ENCODE measurements at places on chromosomes 5 and 9. TPM values are rescaled to one million over a fixed set of nuclear protein-coding genes. Genes with fewer than 3 reads are reported as not detected.

Gene FCN1
- total RNA-seq: 31.5 TPM

Gene QRFP
- total RNA-seq: not detected

Gene CENPK
- total RNA-seq: 17.1 TPM

Gene KIF27
- 8.8 TPM for total RNA-seq

GRCh38 chr9:136577941-136578625 is 32.2 kb upstream of the NOTCH1 start:
- no peak for DNase-seq
- no peak overlapping the region for H3K27ac ChIP-seq
- no peaks in the 10 kb centered on the region for H3K36me3 ChIP-seq
- H3K4me1 ChIP-seq: peaks cover 9% of the 10 kb centered on the region

DNA sequence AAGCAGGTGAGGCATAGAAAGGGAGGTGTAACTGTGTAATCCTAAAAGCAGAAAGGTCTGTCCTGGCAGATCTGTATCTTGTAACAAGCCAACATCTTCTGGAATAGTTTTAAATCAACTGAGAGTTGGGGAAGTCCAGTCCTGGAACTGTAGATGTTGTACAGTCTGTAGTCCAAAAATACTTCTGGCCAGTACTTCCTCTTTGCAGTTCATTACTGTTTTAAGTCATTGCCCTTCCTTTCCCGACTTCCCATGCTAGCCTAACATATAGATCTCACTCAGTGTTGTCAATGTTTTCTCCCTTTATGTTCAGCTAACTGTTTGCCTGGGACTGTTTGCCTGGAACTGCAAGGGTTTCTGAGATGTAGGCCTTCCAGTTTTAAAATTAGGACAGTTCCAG is 168.5 kb upstream of the ISL1 start:
- DNase-seq: no peak
- no peaks in the 10 kb centered on the region for H3K4me1 ChIP-seq
- no peaks in the 10 kb centered on the region for H3K27me3 ChIP-seq
- no peak overlapping the region for H3K4me3 ChIP-seq

GRCh38 chr9:95771556-95772246 is 103.8 kb upstream of the ERCC6L2 start:
- H3K4me1 ChIP-seq: no peaks in the 10 kb centered on the region
- no peaks in the 10 kb centered on the region for H3K36me3 ChIP-seq
- H3K27ac ChIP-seq: peak overlapping the region; percentile 80
- no peaks in the 10 kb centered on the region for H3K27me3 ChIP-seq

GRCh38 chr9:100473276-100474081 is 530 bp downstream of the TMEFF1 start:
- H3K27ac ChIP-seq: no peak overlapping the region
- no peaks in the 10 kb centered on the region for H3K27me3 ChIP-seq
- no peaks in the 10 kb centered on the region for H3K36me3 ChIP-seq
- peaks cover 15% of the 10 kb centered on the region for H3K4me1 ChIP-seq
- peak overlapping the region; percentile 59 for H3K4me3 ChIP-seq
- DNase-seq: peak; percentile 48

GRCh38 chr9:78121488-78121887 is 89.9 kb upstream of the GNAQ start:
- H3K27me3 ChIP-seq: no peaks in the 10 kb centered on the region
- no peak overlapping the region for H3K27ac ChIP-seq
- peak; percentile 71 for DNase-seq
- H3K36me3 ChIP-seq: no peaks in the 10 kb centered on the region
- no peaks in the 10 kb centered on the region for H3K4me1 ChIP-seq

DNA sequence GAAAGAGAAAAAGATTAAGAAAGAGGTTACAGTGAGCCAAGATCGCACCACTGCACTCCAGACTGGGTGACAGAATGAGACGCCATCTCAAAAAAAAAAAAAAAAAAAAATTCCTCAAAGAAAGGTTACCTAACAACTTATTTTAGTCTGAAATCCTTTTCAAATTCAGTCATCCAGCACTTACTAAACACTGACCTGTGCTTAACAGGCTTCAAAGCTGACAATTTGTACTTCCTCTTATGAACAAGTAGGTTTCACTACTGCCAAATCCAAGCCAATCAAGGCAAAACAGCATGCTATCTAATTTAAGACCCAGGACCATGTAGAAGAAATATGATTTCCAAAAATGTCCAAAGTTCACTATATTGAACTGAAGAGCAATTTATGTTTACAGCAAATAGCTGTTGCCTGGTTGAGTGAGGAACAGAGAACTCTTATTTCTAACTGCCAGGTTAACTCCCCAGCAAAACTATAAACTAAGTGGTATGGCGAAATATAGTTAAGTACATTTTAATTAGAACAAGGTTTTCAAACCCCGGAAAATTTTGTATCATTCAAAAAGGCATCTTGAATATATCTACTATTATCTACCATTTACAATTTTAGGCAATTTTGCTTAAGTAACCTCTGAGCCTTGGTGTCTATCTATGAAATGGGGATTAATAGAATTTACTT is 13.4 kb downstream of the PWWP2A start:
- H3K27ac ChIP-seq: no peak overlapping the region
- H3K27me3 ChIP-seq: no peaks in the 10 kb centered on the region
- H3K4me1 ChIP-seq: peaks cover 8% of the 10 kb centered on the region
- H3K36me3 ChIP-seq: no peaks in the 10 kb centered on the region
- H3K4me3 ChIP-seq: no peak overlapping the region

Gene LHX6
- total RNA-seq: 11.3 TPM

GRCh38 chr5:149800633-149801032 is 70.5 kb downstream of the PPARGC1B start:
- H3K4me3 ChIP-seq: no peak overlapping the region
- DNase-seq: peak; percentile 63
- peaks cover 19% of the 10 kb centered on the region for H3K4me1 ChIP-seq
- H3K27me3 ChIP-seq: peaks cover 21% of the 10 kb centered on the region

DNA sequence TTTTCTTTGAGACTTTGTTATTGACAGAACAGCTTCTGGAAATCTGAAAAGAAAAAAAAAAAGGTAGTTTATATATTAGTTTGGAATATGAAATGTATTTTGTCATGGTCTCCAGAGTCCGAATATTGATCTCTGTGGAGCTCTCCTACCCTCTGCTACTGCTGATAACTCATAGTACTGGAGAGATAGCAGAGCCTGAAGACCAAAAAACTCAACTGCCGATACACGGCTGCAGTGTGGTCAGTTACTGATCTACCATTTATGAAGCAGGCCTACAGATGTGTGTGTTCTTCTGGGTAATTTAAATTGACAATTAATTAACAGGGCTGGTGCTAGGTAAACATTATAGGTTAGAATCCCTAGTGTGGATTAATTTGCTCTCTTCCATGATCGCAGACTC is 3.8 kb upstream of the FAM120A start:
- peaks cover 10% of the 10 kb centered on the region for H3K36me3 ChIP-seq
- no peak overlapping the region for H3K27ac ChIP-seq
- H3K4me1 ChIP-seq: peaks cover 5% of the 10 kb centered on the region

GRCh38 chr5:65882278-65882677 is 44.1 kb upstream of the ERBIN start:
- no peak for DNase-seq
- no peak overlapping the region for H3K27ac ChIP-seq
- no peaks in the 10 kb centered on the region for H3K36me3 ChIP-seq
- no peaks in the 10 kb centered on the region for H3K27me3 ChIP-seq

Gene ZNF354C
- 15.8 TPM for total RNA-seq

- H3K36me3 ChIP-seq: no peaks in the 10 kb centered on the region
- no peaks in the 10 kb centered on the region for H3K27me3 ChIP-seq
- peaks cover 4% of the 10 kb centered on the region for H3K4me1 ChIP-seq
- no peak overlapping the region for H3K4me3 ChIP-seq
Observed at GRCh38 chr9:121633119-121633714, 18.2 kb upstream of the DAB2IP start.

DNA sequence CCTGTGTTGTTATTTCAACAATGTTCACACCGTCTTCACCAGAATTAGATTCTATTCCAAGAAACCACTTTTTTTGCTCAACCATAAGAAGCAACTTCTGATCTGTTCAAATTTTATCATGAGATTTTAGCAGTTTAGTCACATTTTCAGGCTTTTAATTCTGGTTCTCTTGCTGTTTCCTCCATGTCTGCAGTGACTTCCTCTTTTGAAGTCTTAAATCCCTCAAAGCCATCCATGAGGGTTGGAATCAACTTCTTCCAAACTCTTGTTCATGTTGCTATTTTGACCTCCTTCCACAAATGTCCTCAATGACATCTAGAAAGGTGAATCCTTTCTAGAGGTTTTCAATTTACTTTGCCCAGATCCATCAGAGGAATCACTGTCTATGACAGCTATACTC is 25.7 kb upstream of the ENTREP1 start:
- no peaks in the 10 kb centered on the region for H3K27me3 ChIP-seq
- H3K4me1 ChIP-seq: peaks cover 2% of the 10 kb centered on the region
- H3K36me3 ChIP-seq: no peaks in the 10 kb centered on the region
- H3K4me3 ChIP-seq: no peak overlapping the region

DNA sequence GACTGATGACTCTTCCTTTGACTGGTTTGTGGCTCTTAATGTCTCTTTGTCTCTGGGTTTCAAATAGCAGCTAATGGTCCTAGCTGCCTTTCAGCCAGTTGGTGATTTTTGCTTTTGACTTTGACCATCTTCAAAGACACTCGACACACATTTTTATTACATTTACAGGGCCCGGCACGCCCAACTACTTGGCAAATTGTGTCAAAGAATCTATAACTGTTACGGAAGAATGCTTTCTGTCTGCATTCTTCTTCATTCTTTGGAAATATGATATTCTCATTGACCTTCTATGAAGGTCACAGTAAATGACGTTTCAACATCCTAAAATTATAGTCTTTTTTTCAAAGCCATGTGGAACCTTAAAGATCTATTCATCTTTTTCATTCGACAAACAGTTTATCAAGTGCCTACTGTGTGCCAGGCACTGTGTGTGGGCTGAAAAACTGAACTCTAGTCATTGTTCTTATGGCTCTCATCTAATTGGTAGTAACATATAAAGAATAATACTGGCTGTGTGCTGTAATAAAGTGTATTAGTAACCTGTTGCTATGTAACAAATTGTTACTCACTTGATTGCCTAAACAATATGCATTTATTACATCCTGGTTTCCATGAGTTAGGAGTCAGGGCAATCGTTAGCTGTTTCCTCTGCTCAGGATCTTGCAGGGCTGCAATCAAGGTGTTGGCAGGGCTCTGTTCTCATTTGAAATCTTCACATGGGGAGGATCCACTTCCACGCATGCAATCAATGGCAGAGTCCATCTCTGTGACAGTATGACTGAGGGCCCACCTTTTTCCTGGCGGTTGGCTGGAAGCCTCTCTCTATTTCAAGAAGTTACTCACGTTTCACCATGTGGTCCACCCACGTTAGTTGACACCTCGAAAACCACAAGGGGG is 7.0 kb upstream of the WHRN start:
- no peak overlapping the region for H3K27ac ChIP-seq
- DNase-seq: no peak
- no peak overlapping the region for H3K4me3 ChIP-seq
- no peaks in the 10 kb centered on the region for H3K4me1 ChIP-seq
- peaks cover 4% of the 10 kb centered on the region for H3K27me3 ChIP-seq

Gene CDH10
- 0.28 TPM for total RNA-seq

DNA sequence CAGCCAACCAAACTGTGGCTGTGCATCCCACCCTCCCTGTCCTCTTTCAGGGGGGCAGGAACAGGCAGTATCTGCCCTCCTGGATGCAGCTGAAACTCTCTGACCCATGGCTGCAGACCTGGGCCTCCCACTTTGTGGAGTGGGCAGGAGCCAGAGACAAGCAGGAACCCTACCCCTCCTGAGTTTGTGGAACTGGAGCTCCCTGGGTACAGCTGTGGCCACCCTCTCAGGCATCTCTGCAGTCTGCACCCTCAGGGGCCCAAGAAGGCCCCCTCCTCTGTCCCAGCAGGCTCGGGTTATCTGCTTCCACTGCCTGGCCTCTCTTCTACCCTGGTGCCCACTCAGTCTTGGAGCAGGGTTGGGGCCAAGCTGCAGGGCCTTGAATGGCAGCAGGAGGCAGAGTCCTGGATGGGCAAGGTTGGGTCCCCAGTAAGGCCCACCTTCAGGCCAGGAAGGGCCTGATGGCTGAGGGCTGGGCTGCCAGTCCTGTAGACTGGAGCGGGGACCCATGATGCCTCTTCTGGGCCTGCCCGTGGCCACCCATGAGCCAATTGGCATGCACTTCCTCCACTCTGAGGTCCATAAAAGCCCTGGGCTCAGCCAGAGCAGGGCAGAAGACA is 619.9 kb downstream of the KIF4B start:
- H3K4me3 ChIP-seq: no peak overlapping the region
- no peaks in the 10 kb centered on the region for H3K27me3 ChIP-seq
- H3K27ac ChIP-seq: no peak overlapping the region
- no peaks in the 10 kb centered on the region for H3K4me1 ChIP-seq
- H3K36me3 ChIP-seq: no peaks in the 10 kb centered on the region

Gene FOXD4
- 1.1 TPM for total RNA-seq

- H3K27me3 ChIP-seq: no peaks in the 10 kb centered on the region
- no peak overlapping the region for H3K4me3 ChIP-seq
- no peak for DNase-seq
- H3K27ac ChIP-seq: no peak overlapping the region
- H3K4me1 ChIP-seq: no peaks in the 10 kb centered on the region
Observed at GRCh38 chr9:120616966-120617935, 37.3 kb upstream of the CDK5RAP2 start.

GRCh38 chr5:177403102-177403791 is 2.8 kb upstream of the PFN3 start:
- DNase-seq: no peak
- H3K36me3 ChIP-seq: no peaks in the 10 kb centered on the region
- no peak overlapping the region for H3K4me3 ChIP-seq
- no peak overlapping the region for H3K27ac ChIP-seq
- H3K27me3 ChIP-seq: peaks cover 41% of the 10 kb centered on the region
- no peaks in the 10 kb centered on the region for H3K4me1 ChIP-seq

Gene TAF11L5
- not detected for total RNA-seq

DNA sequence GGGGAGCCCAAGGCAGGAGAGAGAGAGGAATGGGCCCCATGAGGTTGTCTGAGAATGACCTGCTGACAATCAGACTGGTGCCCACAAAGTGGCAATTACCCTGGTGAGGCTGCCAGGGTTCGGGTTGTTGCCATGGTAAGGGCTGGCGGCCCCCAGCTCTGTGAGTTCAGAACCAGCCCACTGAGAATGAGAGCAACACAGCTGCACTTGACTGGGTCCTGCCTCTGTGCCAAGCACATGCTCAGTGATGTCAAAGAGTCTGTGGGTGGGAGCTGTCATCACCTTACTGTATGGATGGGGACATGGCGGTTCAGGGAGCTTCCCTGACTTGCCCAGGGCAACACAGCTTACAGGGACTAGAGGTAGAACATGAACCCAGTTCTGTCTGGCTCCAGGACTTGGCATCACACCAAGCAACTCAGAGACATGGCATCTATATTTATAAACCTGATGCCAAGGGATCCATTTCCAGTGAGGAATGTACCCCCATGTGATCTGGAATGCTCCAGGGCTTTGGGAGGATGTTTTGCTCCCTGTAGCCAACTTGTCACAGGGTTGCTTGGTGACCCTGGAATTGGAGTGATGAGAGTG is 38.2 kb upstream of the TEX48 start:
- no peaks in the 10 kb centered on the region for H3K36me3 ChIP-seq
- no peaks in the 10 kb centered on the region for H3K27me3 ChIP-seq
- H3K4me3 ChIP-seq: no peak overlapping the region
- H3K27ac ChIP-seq: no peak overlapping the region

Gene SH3GLB2
- total RNA-seq: 51.3 TPM

Gene DIMT1
- total RNA-seq: 20.9 TPM

GRCh38 chr5:132408456-132408855 is 38.9 kb downstream of the SLC22A5 start:
- no peak overlapping the region for H3K4me3 ChIP-seq
- no peak for DNase-seq
- H3K4me1 ChIP-seq: peaks cover 24% of the 10 kb centered on the region
- H3K27me3 ChIP-seq: no peaks in the 10 kb centered on the region
- H3K27ac ChIP-seq: no peak overlapping the region

Gene FAM120AOS
- 51.6 TPM for total RNA-seq

Gene OR1L6
- not detected for total RNA-seq

GRCh38 chr9:80561526-80561925 is 989.8 kb downstream of the TLE4 start:
- H3K4me3 ChIP-seq: no peak overlapping the region
- no peak for DNase-seq
- no peaks in the 10 kb centered on the region for H3K27me3 ChIP-seq
- H3K36me3 ChIP-seq: no peaks in the 10 kb centered on the region

All from lung (tissue), 17 donors.